ENCODE measurements at places on chromosomes 12 and 14. TPM values are rescaled to one million over a fixed set of nuclear protein-coding genes. Genes with fewer than 3 reads are reported as not detected.

Gene CARMIL3
- 0.12 TPM for total RNA-seq

Gene ZNF891
- total RNA-seq: 1.0 TPM

- DNase-seq: no peak
Measured at GRCh38 chr12:125189015-125189414, 123.8 kb downstream of the AACS start.

DNA sequence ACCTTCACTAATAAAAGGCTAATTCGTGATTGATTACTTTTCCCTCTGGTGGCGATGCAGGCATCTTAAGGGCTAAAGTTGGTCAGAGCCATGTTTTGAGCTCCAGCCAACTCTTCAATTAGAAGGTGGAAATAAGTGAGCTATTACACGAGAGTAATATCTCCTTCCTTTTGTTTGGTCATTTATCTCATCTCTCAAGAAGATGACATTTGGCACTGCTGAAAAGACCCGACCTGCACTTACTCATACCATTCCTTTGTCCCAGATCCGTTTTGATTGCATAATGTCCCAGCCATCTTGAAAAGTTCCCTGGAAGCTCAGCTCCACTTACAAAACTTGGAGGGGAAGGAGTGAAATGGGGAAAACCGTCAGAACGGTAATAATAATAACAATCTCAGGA lies 316.2 kb downstream of the VRK1 start:
- DNase-seq: no peak

DNA sequence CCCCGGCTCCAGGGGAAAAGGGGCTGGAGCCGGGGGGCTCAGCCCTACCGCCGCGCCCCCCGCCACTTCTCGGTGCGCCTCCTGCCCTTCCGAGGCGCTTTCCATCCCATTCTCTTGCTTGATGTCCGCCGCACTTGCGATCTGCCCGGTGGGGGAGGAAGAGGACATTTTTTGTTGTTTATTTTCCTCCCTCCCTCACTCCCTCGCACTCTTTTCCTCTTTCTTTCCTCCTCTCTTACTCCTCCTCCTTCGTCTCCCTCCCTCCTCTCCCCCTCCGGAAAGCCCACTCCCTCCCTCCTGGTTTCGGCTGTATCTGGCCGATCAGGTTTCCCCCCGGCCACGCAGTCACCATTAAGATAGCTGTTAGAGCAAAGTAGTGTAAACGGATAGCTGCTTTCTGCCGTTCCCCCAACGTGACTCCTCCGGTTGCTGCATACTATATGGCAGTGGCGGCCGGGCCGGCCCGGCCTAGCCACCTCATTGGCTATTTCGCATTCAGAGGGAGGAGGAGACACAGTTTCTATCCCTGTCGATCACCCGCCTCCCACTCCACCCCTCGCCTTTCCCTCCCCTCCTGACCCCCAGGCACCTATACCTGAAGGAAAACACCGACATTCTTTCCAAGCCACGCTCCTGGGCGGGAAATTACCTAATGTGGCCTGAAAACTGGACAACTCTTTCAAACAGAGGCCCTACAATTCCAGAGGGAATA lies at the start of gene SIX4:
SIX4 (minus strand) TSS at position 445 of the 712 bp plus-strand sequence; CDS start at position 168, 277 bp downstream.
- DNase-seq: peak; percentile 77

- no peak for DNase-seq
Measured at GRCh38 chr12:72901685-72902084, 629.5 kb downstream of the TRHDE start.

Gene TUBA1C
- total RNA-seq: 31.4 TPM

Gene PAPOLA
- 166 TPM for total RNA-seq

Gene GUCY2C
- total RNA-seq: not detected

- DNase-seq: no peak
Measured at GRCh38 chr14:50310445-50310844, 1.6 kb downstream of the L2HGDH start.

DNA sequence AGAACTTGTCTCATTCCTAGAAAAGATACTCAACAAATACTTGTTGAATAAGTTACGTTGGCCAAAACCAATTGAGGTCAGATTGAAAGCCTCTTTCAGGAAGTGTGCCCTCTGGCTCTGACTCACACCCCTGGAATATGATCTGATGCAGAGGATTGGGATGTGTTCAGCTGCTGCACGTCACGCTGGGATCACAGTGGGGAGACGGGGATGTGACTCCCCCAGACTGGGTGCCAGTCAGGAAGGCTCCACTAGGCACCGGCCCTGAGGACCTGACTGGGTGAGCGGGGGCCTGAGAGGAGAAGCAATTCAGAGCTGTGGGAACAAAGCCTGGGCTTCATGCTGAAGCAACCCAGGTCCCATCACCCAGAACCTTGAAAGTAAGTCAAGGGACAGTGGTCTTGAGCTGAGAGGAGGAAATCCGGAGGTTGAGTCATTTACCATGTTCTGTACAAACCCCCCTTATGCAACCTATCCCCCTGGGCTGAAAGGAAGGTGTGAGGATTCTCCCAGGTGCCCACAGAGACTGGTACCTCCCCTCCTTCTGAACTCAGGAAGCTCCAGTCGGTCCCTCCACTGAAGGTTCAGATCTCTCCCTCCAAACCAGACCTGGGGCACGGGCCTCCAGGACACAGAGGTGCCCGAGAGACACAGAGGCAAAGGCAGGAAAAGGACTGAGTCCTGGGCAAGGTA lies 3.9 kb downstream of the CEBPE start:
- DNase-seq: no peak

Gene EFS
- 3.3 TPM for total RNA-seq

Gene REP15
- total RNA-seq: 7.5 TPM

GRCh38 chr12:68206446-68206845 lies 19.2 kb downstream of the IL26 start:
- DNase-seq: no peak
